ENCODE measurements at places on chromosomes 7 and 10. TPM values are rescaled to one million over a fixed set of nuclear protein-coding genes. Genes with fewer than 3 reads are reported as not detected.
A peak's percentile ranks its signal among the peaks of the same experiment; 100 is the strongest.

- DNase-seq = no peak
Measured at GRCh38 chr7:149626972-149627371, 129.4 kb upstream of the ZNF746 start.

Gene ADIRF
- 3.4 TPM for polyA plus RNA-seq

DNA sequence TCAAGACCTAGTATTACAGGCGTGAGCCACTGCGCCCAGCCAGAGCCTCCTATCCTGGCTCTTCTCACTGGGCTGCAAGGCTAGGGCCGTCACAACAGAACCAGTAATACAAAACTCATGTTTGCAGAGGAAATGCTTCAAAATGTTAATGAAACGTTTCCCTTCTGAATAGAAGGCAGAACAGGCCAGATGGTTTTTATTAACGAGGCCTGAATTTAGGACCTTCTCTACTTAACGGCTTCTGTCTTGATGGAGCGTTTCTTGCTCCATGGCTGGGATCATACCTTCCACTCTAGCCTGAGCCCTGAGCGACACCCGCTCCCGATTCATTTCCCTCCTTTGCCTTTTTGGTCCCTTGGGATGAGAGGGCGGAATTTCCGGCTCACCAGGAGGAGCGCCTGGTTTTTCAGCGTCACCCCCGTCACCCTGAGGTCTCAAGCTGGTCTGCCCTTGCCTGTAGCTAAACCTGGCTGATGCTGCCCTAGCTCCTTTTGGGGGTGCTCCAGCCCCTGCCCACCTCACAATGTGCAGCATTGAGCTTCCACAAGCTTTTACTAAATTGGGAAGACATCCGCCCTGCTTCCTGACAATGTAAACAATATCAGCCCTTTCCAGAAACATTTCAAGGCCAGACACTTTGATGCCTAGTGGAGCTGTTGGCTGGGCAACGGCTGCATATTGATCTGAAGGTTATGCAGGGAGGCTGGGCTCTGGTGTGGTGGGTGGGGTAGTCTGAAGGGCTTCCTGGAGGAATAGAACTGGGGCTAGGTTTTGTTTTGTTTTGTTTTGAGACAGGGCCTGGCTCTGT is 5.2 kb downstream of the CLIP2 start:
- DNase-seq = peak; percentile 50

DNA sequence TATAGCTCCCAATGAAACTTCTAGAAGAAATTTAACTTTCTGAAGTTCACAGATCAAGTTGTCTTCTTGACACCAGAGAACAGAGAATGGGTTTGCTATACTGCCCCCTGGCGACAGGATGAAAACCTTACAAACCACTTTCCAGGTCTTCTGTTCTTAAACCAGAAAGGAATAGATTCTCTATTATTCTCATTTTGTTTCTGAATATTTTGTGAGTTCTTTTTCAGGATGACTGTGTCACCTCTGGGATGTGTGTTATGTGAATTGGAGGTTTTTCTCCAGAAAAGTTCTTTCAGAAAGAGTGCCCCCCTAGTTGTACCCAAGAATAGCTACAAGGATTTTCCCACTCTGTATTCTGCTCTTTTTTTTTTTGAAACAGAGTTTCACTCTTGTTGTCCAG is 6.3 kb downstream of the IFT22 start:
- no peak for DNase-seq

GRCh38 chr7:131000873-131001272 is 266.9 kb upstream of the KLF14 start:
- DNase-seq = no peak

DNA sequence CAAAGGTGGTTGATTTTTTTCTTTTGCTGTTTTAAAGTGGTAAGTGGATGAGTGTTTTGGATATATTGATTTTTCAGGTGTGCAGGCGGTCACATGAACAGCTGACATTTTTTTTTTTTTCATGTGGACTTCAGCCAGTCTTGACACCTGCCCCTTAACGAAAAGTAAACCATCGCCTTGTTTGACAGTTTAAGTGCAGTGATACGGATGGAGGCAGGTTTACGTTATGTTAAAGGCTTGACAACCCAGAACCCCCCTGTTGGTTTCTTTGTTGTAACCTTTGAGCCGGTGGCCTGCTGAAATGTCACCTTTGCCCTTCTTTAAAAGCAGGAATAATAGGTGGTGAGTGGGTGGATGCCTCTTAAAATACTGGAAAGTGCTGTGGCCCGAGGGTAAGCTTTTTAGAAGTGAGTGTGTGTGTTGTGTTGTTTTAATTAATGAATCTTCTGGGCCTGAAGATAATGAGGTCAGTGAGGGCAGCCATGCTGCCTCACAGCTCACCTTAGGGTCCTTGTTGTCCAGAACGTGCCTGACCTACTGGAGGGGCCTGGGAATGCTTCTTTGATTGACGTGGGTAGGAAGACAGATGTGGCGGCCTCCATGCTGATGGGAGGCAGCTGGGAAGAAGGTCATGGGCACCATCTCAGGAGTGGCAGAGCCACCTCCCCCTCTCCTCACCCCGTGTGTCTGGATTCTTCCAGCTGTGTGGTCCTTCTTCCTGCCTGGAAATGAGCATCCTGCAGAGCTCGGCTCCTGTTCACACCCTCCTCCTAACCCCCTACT is 69.8 kb downstream of the TCF7L2 start:
- no peak for DNase-seq

DNA sequence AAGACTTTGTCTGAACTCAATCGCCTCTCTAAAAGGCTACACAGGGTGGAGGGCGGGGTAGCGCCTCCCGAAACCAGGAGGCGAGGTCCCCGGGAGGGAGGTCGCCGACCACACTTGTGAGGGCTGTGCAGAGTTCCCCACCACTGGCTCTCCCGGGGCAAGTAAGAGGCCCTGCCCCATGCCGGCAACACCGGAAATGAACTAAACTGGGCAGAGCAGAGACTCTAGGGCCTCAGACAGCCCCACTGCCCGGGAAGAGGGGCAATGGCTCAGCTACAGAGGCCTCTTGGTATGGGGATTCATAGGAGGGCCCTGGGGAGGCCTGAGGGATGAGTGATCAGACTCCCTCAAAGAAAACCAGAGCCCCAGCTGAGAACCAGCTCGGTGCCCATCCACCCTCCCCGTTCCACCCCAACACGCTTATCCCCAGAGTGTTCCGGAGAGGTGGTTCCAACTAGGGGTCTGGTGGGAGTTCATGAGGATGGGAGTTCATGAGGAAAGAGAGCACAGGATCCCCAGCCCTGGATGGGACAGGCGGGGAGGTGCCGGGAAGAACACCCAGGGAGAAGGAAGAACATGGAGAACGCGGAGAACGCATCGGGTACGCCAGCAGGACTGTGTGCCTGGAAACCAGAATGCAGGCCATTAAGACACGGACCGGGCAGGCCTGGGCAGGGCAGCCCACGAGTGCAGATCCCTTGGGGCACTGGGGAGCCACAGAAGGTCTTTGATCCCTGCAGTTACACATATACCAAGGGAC is 89.4 kb upstream of the MYL10 start:
- no peak for DNase-seq

DNA sequence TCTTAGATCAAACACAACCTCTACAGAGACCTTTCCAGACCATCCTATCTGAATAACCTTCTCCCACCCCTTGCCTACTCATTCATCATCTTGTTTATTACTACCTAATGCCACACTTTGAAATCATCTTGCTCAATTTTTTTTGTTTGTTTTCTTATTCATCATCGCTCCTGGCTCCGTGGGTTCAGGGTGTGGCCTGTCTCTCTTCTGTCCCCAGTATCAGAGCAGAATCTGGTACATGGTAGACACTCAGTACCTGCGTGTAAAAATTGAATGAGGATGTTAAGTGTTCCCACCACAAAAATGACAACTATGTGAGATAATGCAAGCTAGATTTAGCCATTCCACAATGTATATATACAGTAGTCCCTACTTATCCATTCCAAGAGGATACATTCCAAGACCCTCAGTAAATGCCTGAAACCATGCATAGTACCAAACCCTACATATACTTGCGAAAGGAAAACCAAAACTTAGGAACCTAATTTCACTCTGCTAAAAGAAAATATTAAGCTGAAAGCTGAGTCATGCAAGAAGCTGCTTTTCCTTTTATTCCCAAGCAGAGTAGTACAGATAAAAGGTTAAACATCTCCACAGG is 72.1 kb upstream of the SEC61G start:
- DNase-seq = no peak

Gene ITPRID1
- 0.52 TPM for polyA plus RNA-seq

Gene INHBA
- polyA plus RNA-seq = 3.4 TPM

GRCh38 chr7:96670338-96671289 is 39.0 kb downstream of the SEM1 start:
- no peak for DNase-seq

Gene CLRN3
- polyA plus RNA-seq = not detected
